ENCODE measurements at places on chromosomes 5 and 9.

DNA sequence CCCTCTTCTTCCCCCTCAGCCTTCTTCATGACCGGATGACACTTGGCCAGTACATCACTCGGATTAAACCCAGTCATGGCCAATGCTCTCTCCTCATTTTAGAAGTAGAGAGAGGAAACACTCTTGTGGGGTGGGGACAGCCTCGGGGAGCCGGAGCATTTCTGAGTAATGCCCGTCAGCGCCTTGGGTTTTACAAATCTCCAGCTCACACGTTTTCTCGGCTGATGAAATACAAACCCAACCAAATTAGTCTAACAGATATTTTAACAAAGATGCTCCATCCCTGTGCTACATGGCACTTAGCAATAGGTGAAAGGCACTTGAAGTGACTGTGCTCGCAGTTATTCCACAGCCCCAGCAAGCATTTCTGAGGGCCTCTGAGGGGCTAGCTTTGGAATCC, 51.7 kb downstream of the ZNF366 start:
- no peak for DNase-seq
- no peaks in the 10 kb centered on the region for H3K4me1 ChIP-seq
- H3K4me3 ChIP-seq = no peak overlapping the region
- H3K36me3 ChIP-seq = no peaks in the 10 kb centered on the region
- H3K27ac ChIP-seq = no peak overlapping the region

DNA sequence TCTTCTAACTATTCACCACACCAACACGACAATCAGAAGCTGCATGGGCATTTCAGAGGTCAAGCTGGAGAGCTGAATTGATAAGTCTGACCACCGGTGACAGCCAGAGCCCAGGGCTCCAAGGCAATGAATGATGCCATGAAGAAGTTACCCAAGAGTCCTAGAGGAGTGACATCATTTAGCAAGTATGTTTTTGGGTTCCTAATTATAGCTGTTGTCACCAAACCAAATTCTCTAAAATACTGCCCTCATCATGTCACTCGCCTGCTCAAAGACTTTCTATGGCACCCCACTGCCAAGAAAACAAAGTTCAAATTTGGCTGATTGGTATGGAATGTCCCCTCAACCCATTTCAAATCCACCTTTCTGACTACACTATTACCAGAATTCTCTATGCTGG, 235.1 kb downstream of the SPOCK1 start:
- DNase-seq = no peak
- H3K27me3 ChIP-seq = no peaks in the 10 kb centered on the region
- H3K4me3 ChIP-seq = no peak overlapping the region
- no peaks in the 10 kb centered on the region for H3K4me1 ChIP-seq
- no peaks in the 10 kb centered on the region for H3K36me3 ChIP-seq
- no peak overlapping the region for H3K27ac ChIP-seq

GRCh38 chr9:132878695-132879456, at the start of gene SPACA9:
Gene SPACA9 (plus strand): TSS chr9:132878898. CDS start chr9:132883948, 5,050 bp downstream.
- no peak within 1 kb of the TSS for H3K27ac ChIP-seq
- DNase-seq = peak; percentile 77
- peak within 1 kb of the TSS; percentile 99 for H3K4me3 ChIP-seq
- H3K27me3 ChIP-seq = peaks cover 34% of the 10 kb centered on the region

DNA sequence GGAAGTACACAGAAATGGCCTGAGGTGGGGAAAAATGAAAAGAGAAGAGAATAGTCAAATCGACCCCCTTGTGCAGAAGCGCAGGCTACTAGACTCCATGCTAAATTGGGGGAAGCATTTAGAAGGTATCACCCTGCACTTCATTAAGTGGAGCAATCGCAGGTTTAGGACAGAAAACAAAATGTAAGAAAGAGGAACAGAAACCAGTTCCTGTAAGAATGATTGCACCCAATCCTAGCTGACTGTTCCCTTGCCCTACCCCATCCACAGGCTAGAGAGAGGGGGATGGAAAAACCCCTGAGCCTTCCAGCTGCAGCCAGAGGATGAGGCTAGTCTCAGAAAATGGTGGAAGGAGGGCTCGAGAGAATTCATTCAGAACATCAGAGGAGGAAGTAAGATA, 23.9 kb upstream of the PPP1R2B start:
- H3K36me3 ChIP-seq = no peaks in the 10 kb centered on the region
- no peak overlapping the region for H3K4me3 ChIP-seq

DNA sequence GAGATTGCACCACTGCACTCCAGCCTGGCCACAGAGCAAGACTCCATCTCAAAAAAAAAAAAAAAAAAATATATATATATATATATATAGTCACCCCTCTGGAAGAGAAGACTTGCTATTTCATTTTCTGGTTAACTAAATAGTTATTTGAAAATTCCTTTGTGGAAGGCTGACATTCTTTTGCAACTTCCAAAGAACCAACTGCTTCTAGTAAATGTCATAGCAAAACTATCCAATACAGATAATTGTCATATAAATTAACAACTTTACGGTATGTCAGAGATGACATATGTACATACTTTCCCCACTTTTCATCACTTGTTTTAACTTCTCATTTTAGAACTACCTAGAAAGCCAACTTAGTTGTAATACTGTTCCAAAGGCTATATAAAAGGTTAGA, 50.9 kb downstream of the PRUNE2 start:
- no peak for DNase-seq
- no peaks in the 10 kb centered on the region for H3K36me3 ChIP-seq
- H3K4me3 ChIP-seq = no peak overlapping the region
- no peak overlapping the region for H3K27ac ChIP-seq
- H3K4me1 ChIP-seq = no peaks in the 10 kb centered on the region
- no peaks in the 10 kb centered on the region for H3K27me3 ChIP-seq

GRCh38 chr9:69899491-69899890, 78.9 kb downstream of the CFAP95 start:
- H3K4me3 ChIP-seq = no peak overlapping the region
- no peak overlapping the region for H3K27ac ChIP-seq
- no peaks in the 10 kb centered on the region for H3K36me3 ChIP-seq
- H3K4me1 ChIP-seq = peaks cover 5% of the 10 kb centered on the region

DNA sequence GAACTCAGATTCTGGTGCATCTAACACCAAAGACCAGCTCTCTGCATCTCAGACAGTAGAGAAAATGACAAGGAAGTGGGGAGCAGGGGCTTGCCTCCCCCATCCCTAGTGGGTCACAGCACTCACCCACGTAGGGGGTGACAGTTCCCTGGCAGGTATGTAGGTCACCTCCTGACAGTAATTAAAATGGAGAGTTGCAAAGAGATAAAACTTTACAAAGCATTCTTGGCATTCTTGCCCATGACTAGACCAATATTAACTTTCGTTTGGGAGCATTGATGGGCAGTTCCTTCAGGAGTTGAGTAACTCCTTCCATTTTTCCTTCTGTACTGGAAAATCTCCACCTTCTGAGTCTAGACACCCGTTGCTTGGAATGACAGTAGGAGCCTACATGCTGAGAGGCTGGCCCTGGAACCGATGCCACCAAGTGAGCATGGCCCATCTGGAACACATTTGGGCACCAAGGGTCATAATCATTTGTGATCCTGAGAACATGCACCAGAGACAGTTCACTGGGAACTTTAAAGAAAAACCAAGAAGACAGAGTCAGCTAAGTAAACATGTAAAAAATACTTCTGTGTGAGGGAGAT, 81.5 kb upstream of the MSX2 start:
- H3K27me3 ChIP-seq = no peaks in the 10 kb centered on the region
- no peaks in the 10 kb centered on the region for H3K4me1 ChIP-seq
- no peak for DNase-seq
- no peak overlapping the region for H3K27ac ChIP-seq
- no peaks in the 10 kb centered on the region for H3K36me3 ChIP-seq
- H3K4me3 ChIP-seq = no peak overlapping the region

GRCh38 chr5:179205277-179205676, 140.0 kb downstream of the ADAMTS2 start:
- 0 out of 2 replicates have a peak, but pooled peaks cover 4% of the 10 kb centered on the region for H3K4me1 ChIP-seq
- no peak overlapping the region for H3K4me3 ChIP-seq
- H3K27ac ChIP-seq = no peak overlapping the region

DNA sequence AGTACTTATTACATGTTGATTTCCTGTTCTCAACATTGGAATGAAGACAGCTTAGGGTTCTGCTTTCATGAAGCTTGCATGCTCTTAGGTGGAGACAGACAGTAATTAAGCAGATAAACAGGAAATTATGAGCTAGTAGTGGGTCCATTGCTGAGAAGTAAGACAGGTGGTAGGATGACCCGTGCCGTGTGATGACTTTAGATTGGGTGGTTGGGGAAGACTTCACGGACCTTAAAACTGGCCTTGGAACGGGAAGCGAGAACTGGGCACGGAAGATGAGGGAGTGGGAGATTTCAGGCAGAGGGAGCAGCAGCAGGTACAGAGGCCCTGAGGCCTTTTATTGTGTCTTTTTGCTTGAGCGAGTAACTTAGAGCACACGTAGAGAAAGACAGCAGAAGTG, 27.2 kb downstream of the ABL1 start:
- DNase-seq = no peak
- no peak overlapping the region for H3K4me3 ChIP-seq
- H3K27me3 ChIP-seq = no peaks in the 10 kb centered on the region
- no peaks in the 10 kb centered on the region for H3K4me1 ChIP-seq

GRCh38 chr9:34899535-34900158, 58.4 kb upstream of the PHF24 start:
- H3K36me3 ChIP-seq = no peaks in the 10 kb centered on the region
- H3K4me1 ChIP-seq = no peaks in the 10 kb centered on the region
- H3K4me3 ChIP-seq = no peak overlapping the region
- H3K27ac ChIP-seq = no peak overlapping the region

GRCh38 chr5:135446615-135447014, 533 bp downstream of the DCANP1 start:
- H3K4me3 ChIP-seq = no peak overlapping the region
- H3K27me3 ChIP-seq = no peaks in the 10 kb centered on the region
- no peak for DNase-seq
- H3K4me1 ChIP-seq = no peaks in the 10 kb centered on the region
- H3K36me3 ChIP-seq = no peaks in the 10 kb centered on the region
